NCI-H1105 (cell line): ENCODE measurements at places on chromosomes 7 and 10.
A peak's percentile ranks its signal among the peaks of the same experiment; 100 is the strongest.

DNA sequence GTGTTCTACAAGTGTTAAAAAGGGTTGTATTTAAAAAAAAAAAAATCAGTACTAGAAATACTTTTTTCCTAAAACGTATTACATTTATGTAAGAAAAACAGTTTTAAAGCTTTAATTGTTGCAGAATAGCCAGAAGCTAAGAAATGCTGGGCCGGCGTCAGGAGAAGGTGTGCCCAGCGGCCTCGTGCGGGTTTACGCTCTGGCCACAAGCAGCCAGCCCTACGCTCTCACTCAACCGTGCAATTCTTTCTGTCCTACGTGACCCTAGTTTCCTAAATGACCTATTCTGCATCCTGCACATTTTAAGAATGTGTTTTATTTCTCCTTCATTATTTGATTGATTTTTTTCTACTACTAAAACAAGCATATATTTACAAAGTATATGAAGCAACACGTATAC is 279.7 kb upstream of the KLF14 start:
- DNase-seq, result no peak

DNA sequence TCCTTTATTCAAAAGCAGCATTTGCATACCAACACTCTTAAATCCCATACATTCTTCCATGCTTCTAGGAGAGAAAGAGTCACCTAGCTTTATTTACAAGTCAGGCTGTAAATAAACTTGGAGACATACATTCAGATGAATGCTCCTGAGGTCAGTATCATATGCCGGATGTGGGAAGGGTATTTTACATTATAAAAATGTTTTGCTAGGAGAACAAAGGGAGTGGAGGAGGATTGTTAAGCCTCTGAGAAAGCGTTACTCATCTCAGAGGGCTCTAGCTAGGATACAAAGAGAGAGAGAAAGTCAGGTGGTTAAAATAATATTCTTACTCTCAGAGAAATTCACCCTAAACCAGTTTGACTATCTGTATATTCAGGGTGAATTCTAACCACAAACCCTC is 300.9 kb upstream of the NPSR1 start:
- no peak for DNase-seq

DNA sequence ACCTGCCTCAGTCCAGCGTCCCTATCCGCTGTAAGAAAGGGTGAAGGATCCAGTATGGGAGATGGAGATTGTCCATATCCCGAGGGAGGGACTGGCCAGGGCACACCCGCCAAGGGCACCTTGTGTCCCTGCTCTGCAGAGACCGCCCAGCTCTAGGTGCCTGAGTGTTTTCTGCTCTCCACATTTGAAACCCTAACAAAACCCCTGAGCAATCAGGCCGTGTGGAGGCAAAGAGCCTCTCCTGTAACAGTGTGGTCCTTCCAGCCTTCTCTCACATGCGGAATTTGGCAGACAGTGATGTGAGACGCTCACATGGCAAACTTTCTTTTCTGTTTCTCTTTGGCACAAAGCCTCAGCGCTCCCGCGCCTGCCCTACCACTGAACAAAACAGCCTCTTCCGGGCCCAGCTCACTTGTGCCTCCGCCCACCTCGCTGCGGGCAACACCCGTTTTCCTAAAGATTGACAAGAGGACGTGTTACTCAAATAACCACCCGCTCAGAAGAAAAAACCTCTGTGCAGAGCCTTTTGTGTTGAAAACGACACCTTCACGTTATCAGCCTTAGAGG is 514.8 kb downstream of the DNAJB6 start:
- peak; percentile 13 for DNase-seq

GRCh38 chr7:1666823-1667565 is 3.1 kb upstream of the ELFN1 start:
- DNase-seq, result no peak

GRCh38 chr7:130732980-130733930 is 752 bp downstream of the KLF14 start:
- peak; percentile 42 for DNase-seq

DNA sequence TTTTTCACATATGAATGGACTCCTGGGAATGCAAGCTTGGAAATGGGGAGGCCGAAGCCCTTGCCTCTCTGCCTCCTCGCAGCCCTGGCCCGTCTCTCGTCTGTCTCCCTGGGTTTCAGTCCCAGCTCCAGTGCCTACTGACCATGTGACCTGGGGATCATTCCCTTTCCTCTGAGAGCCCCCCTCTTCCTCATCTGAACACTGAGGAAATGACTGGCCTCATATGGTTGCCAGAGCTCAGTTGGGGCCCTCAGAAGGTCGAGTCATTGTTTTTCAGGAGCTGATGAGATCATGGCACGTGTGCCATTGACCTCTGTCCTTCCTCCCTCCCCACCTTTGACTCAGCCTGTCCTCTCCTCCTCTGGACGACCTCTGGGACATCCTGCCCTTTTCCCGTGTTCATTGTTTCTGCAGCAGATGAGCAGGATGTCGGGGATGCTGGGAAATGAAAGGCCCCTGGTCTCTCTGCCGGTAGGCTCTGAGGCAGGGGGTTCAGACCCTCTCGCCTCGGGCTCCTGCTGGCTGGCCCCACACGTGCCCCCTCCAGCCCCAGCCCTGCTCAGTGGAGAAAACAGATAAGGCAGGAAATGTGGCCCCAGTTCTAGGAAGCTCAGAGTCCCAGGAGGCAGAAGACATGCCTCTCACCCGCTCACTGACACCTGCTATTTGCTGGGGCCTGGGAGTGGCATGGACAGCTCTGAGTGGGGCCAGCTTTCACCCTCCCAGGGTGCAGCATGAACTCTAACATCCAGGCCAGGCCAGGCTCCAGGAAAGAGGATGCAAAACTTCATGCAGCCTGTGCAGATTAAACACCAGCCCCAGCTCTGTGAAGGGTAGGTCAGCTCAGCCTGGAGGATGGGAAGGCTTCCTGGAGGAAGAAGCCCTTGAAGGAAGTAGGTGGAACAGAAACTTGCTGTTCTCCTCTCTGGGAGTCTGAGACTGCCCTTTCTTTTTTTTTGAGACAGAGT is 8.3 kb upstream of the PPP1R35 start:
- no peak for DNase-seq

DNA sequence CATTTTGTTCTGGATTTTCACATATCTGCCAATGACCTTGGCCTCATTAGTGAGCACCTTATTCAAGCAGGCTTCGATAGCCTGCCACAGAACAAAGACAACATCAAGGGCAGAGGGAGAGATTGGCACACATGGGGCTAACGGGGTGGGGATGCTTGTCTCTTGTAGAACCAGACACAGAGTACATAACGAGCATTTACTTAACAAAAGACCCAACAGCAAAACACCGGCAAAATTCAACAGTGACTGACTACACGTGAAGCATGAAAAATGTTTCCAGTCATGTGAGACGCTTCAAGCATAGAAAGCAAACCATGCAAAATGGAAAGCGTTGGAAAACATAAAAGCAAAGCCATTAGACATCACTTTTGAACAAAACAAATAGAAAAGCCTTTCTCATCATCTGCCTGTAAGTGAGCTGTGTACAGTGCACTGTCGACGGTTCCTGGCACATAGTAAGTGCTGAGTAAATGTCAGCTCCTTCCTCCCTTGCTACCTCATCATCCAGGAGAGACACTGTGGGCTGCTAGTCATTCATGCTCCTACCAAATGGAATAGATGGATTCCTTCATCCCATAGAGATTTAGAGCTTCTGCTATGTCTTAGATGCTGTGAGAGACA is 134.4 kb upstream of the AGK start:
- no peak for DNase-seq

- DNase-seq, result no peak
Measured at GRCh38 chr10:61898435-61898778, 3.1 kb upstream of the ARID5B start.

GRCh38 chr7:3128857-3129490 is 85.3 kb upstream of the CARD11 start:
- DNase-seq, result no peak

GRCh38 chr10:110215286-110216170 is 8.1 kb downstream of the MXI1 start:
- no peak for DNase-seq
